ENCODE measurements at places on chromosomes 12 and 14. TPM values are rescaled to one million over a fixed set of nuclear protein-coding genes. Genes with fewer than 3 reads are reported as not detected.

The HOTAIR gene
- total RNA-seq: not detected

The MYL2 gene
- total RNA-seq: not detected

The VCPKMT gene
- total RNA-seq: 23.5 TPM

The GZMH gene
- not detected for total RNA-seq

The IFT43 gene
- 36.8 TPM for total RNA-seq

All from neural progenitor cell (in vitro differentiated cells).